ENCODE measurements at places on chromosomes 7 and 10.

GRCh38 chr10:62735464-62736167 lies 68.9 kb upstream of the ADO start:
- DNase-seq, result no peak

DNA sequence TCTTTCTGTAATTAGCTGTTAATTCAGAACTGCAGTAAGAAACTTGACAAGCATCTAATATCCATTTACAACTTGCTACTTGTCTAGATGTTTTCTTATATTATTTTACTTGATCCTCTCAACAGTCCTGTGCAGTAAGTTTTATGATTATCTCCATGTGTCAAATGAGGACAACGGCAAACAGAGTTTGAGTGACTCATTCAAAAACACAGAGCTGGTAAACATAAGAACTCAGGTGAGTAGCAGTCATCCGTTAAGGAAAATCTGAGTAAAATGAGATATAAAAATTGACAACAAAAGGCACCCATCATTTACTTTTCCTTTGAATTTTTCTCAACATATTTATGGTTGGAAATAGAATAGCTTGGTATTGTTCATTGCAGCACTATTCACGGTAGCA lies 19.0 kb upstream of the TARP start:
- no peak for DNase-seq

DNA sequence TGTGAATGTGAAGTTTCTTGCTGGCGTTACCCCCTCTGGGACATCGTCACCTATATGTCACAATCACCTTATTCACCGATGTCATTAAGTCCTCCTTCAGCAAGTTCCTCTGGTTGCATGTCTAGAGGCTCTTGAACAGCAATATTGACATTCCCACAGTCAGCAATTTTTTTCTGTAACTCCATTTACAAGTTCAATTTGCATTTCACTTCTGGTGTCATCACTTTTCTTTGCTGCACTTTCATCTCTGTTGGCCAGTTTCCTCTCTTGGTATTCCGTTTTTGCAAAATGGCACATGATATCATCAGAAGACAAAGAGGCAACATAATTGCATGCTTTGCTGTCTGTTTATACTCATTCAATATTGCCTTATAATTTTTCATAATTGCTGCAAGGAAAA lies 69.8 kb downstream of the SRI start:
- no peak for DNase-seq

- DNase-seq, result no peak
Observed at GRCh38 chr7:28105234-28105633, 75.4 kb downstream of the JAZF1 start.

DNA sequence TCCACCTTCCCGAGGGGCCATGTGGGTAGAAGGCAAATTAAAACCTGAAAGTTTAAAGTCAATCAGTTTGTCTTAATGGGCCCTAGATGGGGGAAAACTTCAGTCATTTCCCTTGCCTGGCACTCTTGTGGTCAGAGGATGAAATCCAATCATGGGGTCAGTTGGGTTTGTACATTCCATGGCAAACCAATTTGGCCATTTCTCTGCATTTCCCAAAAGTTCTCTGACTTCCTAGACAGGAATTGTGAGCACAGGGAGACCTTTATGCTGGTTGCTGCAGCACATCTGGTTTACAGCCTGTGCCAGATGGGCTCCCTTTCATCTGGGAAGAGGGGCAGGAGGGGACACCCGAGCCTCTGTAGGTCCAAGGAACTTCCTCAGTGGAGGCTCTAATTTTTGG lies 113.0 kb downstream of the CYP26A1 start:
- no peak for DNase-seq

GRCh38 chr7:30698481-30698880 lies 16.2 kb upstream of the CRHR2 start:
- DNase-seq, result no peak

DNA sequence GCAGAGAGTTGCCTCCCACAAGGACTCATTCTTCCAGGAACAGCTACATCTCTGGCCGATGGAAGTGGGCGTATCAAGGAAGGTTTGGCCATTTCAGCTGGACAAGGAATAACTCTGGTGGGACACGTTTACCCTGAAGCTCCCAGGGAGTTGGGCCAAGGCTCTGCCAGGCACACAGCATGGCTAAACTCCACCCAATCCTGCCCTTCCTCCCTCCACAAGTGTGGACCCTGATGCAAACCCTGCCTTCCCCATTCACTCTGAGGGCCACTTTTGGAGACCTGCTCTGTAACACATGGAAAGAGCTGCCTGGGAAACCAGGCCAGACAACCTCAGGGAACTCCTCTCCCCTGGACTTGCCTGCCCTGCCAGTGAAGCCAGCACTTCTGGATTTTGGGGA lies 407.8 kb upstream of the FOXK1 start:
- no peak for DNase-seq

DNA sequence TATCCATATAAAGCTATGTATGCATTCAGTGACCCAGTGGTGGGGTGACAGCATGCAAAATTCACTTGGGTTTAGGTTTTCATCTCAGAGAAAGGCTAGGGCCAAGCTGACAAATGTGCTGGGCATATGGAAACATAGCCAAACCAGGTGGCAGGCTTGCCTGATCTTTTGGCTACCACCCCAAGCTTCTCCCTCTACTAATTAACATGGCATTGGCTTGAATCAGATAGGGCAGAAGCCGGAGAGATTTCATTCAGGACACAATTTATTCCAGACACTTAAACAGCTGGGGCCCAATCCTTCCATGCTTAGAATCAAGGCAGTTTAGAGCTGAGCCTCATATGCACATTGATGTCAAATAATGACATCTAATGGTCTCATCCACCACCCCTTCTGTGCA lies 95.5 kb upstream of the AGK start:
- no peak for DNase-seq

GRCh38 chr10:132488231-132488821 lies 49.3 kb upstream of the INPP5A start:
- no peak for DNase-seq

- no peak for DNase-seq
Observed at GRCh38 chr10:63375458-63375857, 90.3 kb downstream of the JMJD1C start.

DNA sequence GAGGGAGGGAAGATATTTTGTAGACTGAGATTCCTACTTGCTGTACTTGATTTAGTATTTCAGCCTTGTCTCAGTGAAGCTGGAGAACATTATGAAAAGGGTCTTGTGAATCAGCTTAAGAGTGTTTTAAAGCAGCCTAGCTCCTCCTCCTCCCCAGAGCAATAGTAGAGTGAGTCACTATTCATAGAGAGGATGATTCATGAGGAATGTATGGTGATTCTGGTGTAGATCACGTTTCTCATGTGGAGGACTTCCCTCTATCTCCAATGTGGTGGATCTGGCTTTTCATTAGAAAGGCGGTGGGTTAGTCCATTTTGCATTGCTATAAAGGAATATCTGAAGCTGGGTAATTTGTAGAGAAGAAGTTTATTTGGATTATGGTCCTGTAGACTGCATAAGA lies 340.1 kb upstream of the CHRM2 start:
- DNase-seq, result no peak

- DNase-seq, result no peak
Observed at GRCh38 chr7:117630501-117630900, 150.7 kb downstream of the CFTR start.

DNA sequence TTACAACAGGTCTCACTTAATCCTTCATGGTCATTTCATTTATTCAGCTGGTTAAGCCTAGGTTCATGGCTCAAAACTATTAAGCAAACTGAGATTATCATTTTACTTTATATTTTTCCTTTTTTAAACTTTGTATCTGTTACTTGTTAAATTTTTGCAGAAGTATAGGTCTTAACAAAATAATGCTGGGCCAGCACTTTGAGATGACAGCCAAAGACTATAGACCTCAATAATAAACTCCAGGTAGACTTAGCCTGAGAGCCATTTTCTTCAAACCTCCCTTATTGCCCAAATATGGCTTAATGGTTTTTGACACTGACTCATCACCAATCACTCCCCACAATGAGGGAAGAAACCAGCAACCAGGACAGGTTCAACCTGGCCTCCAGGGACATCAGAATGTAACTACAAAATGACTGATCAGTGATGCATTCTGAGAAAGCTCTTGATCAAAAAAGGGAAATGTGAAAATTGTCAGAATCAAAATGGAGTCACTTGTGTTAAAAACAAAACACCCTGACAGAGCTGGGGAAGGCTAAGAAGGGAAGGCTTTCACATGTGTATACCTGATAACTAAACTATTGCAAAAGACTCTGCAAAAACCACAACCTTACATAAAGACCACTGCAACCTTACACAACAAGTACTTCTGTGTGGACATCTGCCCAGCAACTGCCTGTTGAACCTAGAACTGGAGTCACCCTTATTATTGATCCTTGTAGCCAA lies 2.1 kb upstream of the CCDC126 start:
- no peak for DNase-seq

DNA sequence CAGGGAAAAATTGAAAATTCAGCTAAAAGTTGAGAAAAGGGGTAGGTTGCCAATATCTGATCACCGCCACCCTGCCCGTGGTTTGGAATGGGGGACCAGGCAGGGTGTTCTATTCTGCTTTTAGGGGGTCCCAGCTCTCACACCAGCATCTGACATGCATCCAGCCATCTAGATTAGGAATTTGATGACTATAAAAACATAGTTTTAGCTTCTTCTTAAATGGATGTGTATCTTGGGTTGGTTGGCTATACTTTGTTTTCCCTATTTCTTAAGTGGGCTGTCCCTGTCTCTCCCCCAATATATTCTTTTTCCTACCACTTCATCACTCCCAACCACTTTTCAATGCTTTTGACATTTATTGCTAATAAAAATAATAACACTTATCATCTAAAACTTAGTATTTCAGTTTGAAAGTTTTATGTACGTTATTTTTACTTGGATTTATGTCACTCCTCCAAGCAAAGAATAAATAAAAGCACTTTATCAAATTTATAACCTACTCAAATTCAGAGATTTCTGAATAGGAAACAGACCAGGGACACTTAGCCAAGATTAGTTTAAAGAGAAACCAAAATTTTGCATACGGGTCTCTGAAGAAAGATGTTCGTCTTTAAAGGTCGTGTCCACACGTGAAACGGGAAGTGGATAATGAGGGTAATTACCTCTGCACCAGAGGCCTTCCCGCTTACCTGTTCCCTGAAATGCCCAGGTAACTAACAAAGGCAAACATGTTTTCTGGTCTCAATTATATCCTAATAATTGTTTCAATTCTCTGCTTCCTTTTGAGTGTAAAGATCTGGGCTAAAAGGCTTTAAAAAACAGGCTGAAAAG lies 233.2 kb upstream of the AUTS2 start:
- no peak for DNase-seq

GRCh38 chr7:105319578-105319977 lies 69.1 kb downstream of the SRPK2 start:
- DNase-seq, result no peak

DNA sequence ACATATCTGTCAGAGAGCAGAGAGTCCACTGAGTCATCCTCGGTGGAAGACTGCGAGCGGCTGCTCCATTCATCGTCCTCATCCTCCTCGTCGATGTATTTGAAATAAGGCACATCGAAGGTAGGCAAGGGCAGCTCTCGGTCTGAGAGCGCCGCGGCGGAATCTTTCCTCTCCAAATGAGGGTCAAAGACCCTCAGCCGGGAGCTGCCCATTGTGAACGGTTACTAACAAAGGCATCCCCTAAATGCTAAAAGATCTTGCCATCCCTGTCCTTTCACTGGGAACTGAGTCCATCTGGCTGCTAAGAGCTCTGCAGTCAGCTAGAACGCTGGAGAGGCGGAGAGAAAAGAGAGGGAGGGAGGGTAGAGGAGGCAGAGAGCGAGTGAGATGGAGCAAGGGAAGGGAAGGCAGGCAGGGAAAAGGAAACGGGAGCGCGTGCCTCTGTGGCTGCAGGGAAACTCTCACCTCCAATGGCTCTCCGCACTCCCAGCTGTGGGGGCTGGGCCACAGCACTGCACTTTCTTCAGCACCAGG lies 163.4 kb downstream of the RAPGEF5 start:
- DNase-seq, result no peak

DNA sequence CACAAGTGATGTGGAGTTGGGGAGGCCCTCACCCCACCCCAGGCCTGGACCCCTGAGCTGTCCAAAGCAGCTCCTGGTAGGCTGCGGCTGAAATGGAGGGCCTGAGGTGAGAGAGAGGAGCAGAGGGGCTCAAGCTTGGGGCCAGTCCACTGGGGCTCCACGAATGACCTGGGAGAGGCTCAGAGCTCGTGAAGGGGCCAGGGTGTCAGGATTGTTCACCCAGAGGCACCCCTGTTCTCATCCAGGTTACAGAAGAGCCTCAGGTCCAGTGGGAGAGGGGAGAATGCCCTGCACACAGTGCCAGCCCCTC lies 102.2 kb upstream of the RET start:
- no peak for DNase-seq

- DNase-seq, result peak; percentile 7
Observed at GRCh38 chr10:79179164-79179956, 110.6 kb downstream of the ZMIZ1 start.

DNA sequence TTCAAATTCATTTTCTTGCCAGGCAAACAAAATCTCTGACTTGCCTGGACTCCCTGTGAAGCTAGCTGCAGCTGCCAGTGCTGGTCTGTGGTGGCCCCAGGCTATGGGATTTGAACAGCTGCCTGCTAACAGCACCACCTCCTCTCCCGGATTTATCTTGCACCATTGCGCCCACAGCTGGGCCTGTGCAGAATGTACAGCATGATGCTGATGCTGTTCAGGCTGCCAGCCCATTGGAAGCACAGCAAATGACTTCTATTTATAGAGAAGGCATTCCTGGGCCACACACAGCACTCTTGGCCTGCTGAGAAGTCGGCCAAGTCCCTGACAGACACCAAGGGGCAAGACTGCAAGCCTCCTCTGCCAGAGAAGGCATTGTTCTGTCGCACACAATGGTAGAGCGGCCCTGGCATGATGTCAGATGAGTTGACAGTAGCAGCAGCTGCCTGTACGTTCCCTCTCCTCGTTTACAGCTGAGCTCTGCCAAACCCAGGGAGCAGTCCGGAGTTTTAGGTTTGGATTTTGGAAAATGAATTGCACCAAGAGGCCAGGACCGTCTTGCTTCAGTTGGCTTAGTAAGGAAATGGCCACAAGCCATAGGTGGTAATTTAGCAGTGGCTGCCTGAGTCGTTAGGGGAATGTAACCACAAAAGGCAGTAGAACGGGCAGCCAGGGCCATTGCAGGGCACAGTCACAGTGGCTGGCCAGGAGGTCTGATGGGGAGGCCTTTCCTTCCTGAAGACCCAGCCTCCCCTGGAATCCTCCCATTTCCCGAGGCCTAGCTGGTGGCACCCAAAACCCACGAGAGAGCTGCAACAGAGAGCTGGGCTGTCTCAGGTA lies 38.5 kb downstream of the MTURN start:
- DNase-seq, result peak; percentile 51

DNA sequence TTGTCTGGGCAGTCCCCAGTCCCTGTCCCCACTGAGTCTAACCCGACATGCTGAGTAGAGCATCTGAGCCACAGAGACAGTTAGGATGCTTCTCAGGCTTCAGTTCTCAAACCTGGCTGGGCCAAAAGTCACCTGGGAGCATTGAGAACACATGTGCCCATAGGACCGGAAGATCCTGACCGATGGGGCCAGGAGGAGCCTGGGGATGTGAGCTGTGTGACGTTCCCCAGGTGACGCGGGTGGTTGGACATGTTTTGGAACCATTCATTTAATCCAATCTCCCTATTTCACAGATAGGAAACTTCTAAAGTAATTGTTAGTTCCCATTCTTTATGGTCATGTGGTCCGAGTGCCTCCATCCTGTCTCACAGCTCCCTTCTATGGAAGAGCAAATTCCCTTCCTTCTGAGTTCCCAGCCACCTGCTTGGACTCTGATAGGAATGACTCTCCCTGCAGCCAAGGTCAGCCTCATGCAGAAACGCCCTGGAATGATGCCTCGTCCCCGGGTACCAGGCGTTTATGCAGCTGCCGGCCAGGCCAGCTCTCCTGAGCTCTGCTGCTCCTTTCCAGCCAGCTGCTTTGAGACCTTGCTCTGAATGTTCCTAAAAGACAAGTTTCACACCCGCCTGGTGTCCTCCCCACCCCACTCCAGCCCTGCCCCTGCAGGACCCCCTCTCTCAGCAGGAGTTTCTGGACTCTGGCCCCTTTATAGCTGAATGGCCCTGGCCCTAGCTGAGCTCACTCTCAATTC lies 166.5 kb upstream of the RHEB start:
- DNase-seq, result no peak
